ENCODE measurements at places on chromosomes 2 and 18. TPM values are rescaled to one million over a fixed set of nuclear protein-coding genes. Genes with fewer than 3 reads are reported as not detected.

DNA sequence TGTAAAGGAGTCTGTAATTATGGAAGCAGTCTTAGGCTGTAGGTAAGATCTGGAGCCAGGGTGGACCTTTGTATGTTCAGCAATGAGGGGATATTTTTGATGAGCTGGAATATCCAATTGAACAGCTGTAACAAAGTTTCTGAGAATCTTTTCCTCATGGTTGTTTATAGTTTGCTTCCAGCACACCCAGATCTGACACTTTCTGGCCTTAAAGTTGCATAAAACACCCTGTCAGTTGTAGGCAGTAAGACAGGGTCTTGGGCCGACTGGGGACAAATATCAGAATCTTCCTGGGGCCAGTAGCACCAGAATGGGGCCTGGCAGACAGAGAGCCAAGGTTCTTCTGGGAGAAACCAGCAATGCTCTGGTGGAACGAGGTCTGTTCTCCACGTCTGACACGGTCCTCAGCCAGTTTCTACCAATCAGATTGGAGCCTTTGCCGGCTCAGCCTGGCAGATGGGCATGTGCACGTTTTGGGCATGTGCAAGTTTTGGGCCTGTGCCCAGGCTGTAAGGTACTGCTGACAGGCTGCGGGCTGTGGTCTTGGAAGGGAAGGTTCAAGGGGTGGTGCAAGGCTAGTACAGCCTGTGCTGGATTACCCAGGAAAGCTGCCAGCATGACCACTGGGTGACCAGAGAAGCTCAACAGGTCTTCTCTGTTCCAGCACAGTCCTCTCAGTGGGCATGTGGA, 89.8 kb downstream of the PRKCE start:
- peaks cover 4% of the 10 kb centered on the region for H3K27me3 ChIP-seq
- no peak for DNase-seq
- no peak overlapping the region for H3K27ac ChIP-seq
- H3K36me3 ChIP-seq = no peaks in the 10 kb centered on the region
- no peak overlapping the region for H3K4me3 ChIP-seq

DNA sequence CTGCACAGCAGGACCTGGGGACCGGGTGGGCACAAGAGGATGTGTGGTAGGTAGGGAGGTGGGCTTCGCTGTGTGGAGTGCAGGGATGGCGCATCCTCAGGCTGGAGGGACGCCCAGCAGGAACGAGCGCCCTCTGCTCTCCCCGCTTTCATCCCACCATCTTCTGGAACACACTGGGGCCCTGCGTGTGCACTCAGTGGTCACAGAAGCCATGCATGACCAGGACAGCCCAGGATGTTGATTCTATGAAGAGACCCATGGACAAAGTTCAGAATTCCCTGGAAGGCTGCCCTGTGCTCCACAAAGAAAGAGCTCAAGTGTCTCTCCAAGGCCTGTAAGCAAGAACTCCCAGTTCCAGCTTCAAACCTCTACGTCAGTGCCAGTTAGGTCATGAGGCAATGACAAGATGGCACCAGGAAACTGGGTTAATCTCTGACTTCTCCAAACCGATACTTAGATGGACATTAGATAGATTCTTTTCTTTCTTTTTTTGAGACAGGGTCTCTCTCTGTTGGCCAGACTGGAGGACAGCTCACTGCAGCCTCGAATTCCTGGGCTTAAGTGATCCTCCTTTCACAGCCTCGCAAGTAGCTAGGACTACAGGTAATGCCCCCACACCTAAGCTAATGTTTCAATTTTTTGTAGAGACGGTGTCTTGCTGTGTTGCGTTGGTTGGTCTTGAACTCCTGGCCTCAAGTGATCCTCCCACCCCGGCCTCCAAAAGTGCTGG, 3.4 kb downstream of the SLC66A2 start:
- DNase-seq = no peak
- no peaks in the 10 kb centered on the region for H3K36me3 ChIP-seq
- peaks cover 23% of the 10 kb centered on the region for H3K4me1 ChIP-seq
- H3K27me3 ChIP-seq = peaks cover 15% of the 10 kb centered on the region

DNA sequence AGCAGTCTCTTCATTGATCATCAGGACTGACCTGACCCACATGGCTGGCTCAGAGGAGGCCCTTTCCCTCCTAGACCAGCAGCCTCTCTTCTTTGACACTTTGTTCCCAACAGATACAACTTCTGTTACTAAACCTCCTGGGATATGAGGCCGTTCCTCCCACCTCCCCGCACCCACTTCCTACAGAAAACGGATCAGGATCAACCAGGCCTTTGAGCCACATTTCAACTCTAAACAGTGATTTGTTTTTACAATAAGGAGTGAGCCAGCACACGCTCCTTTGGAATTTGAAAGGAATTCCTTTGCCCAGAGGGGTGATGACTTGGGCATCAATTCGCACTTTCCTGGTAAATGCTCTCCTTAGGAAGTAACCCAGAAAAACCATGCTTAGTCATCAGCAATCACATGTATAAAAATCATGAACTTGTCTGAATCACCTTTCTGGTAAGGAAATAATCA, 180.4 kb downstream of the FAM124B start:
- H3K4me3 ChIP-seq = no peak overlapping the region
- peaks cover 4% of the 10 kb centered on the region for H3K27me3 ChIP-seq
- H3K4me1 ChIP-seq = no peaks in the 10 kb centered on the region
- no peaks in the 10 kb centered on the region for H3K36me3 ChIP-seq
- DNase-seq = no peak

DNA sequence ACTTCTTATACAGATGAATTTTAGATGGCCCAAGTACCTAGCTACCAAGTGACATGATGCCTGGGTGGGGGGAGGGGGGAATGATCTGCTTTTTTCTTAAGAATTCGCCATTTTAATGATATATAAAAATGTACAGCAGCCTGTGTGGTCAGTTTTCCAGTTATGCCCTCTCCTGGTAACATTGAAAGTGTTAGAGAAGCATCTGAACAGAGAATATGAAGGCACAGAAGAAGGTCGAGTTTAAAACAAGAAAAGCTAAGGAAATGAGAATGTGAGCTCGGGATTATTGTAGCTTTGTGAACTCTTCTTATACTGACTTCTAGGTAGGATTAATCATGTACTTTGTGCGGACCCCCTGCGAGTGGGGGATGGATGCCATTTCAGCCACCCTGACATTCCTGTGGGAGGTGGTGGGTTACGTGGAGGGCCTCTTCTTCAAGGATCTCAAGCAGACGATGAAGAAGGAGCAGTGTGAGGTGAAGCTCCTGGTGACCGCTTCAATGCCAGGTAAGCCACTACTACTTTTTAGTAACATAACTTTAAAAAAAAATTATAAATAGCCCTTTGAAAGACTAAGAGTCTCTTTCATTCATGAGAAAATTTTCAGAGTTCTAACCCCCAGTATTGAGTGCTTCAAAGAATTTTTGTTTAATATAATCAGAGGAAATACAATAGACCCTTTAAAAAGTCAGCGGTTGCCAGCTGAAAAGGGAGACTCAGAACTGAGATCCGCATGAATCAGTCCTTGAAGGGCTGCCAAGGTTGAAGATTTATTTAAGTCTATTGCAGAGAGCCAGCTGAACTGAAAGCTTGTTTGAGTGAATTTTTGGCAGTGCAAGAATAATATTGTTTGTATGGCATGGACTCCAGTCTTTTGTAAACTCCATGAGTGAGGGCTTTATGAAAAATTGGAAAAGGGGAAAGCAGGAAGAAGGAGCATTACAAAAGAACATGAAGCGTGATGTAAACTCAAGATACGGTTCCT, 68.6 kb upstream of the RPE start:
- H3K36me3 ChIP-seq = no peaks in the 10 kb centered on the region
- no peak overlapping the region for H3K27ac ChIP-seq
- peaks cover 1% of the 10 kb centered on the region for H3K27me3 ChIP-seq
- DNase-seq = no peak
- no peak overlapping the region for H3K4me3 ChIP-seq
- no peaks in the 10 kb centered on the region for H3K4me1 ChIP-seq

DNA sequence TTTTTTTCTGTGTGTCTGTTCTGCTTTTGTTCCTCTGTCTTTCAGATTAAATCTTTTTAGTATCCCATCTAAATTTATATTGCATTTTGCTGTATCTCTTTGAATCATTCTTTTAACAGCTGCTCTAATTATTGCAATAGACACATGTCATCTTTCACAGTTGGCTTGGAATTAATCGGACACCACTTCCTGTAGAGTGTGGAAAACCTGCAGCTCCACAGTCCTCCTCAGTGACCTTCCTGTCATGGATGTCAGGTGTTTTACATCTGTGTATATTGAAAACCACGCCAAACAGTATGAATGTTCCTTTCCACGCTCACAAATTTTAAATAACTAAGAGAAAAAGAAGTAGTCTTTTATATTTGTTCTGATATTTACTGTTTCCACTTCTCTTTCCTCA, 135.3 kb downstream of the PXDN start:
- no peak overlapping the region for H3K27ac ChIP-seq
- peaks cover 7% of the 10 kb centered on the region for H3K27me3 ChIP-seq
- no peak for DNase-seq
- no peaks in the 10 kb centered on the region for H3K36me3 ChIP-seq

Gene SLC9A4
- 0.12 TPM for total RNA-seq

Gene ALKAL2
- total RNA-seq = 1.0 TPM

Gene B4GALT6
- total RNA-seq = 16.5 TPM

Gene RAB6C
- total RNA-seq = 0.25 TPM

Gene MBOAT2
- 72.5 TPM for total RNA-seq

Gene CXXC1
- total RNA-seq = 66.3 TPM
